ENCODE measurements at places on chromosomes 6 and 20.

GRCh38 chr6:2213086-2213485 lies 32.3 kb downstream of the GMDS start:
- DNase-seq: no peak

DNA sequence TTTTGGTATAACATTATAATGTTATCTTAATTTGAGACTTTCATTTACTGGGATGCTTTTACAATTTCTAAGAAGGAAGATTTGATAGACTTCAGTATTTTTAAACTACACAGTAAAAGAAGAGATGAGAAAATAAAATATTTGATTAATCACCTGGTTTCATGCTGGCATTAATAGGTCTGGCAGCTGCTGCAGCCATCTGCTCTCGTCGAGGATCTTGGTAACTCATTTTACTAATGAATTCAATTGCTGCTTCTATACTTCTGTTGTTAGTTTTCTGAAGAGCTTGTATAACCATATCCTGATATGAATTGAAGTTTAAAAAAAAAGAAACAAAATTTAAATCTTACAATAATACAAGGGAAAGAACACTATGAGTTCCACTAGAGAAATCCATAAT lies 23.0 kb downstream of the LATS1 start:
- DNase-seq: no peak

GRCh38 chr6:97687916-97688315 lies 404.9 kb upstream of the MMS22L start:
- no peak for DNase-seq

DNA sequence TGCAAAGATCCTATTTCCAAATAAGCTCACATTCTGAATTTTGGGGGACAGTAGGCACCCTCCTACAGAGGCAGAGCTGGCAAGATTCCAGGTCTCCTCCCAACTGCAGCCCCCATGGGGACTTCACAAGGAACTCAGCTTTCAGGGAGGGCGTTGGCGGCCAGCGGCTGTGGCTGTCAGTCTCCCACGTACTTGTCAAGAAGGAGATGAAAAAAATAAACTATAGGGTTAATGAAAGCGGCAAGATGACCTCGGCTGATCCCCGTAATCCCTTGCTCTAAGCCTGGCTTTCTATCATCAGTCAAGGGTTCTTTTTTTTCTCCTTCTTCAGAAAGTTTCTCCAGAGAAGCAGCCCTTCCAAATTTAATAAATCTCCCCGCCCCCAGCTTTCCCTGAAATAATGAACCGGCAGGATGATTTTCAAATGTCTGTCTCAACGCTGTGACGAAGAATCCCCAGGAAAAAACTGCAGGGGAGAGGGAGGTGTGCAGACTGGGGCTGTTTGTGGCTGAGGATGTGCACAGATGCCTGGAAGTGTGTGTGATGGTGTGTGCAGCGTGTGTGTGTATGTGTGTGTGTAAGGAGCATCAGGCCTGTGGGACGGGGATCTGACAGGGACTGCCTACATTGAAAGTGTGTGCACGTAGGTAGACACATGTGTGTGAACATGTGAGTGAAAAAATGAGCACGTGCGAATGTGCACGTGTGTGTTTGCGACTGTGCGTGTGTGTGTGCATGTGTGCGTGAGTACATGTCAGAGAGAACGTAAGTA lies 78.7 kb downstream of the SLC2A10 start:
- no peak for DNase-seq

GRCh38 chr20:8795404-8795803 lies 273.5 kb upstream of the PLCB4 start:
- no peak for DNase-seq

- DNase-seq: no peak
These were observed 115.1 kb upstream of the LAMP5 start for GRCh38 chr20:9399322-9399721.

- DNase-seq: no peak
These were observed 12.8 kb downstream of the TPD52L2 start for GRCh38 chr20:63877755-63878470.

- no peak for DNase-seq
These were observed 622.8 kb upstream of the EPHA7 start for GRCh38 chr6:94041945-94042709.

GRCh38 chr20:51221103-51221502 lies 198.2 kb upstream of the KCNG1 start:
- DNase-seq: no peak

- DNase-seq: no peak
These were observed 986.2 kb upstream of the CITED2 start for GRCh38 chr6:140360651-140361050.

GRCh38 chr6:105819745-105820144 lies 266.4 kb upstream of the PRDM1 start:
- DNase-seq: no peak

DNA sequence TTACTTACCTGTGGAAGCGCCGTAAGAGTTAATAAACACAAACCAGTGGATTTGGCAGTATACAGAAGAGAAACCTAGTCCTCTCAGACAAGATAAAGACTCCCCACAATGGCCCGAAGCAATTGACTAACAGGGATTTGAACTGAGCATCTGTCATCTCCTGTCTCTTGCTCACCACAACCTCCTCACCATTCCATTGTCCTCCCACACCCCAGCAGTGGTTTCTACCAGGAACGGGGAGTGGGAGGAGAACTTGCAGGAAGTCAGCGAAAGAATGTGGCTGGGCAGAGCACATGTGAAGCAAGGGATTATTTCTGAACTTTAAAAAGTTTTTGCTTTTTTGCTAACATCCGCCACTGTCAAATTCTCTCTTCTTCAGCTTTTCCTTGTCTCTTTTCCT lies 24.6 kb upstream of the TAAR1 start:
- DNase-seq: no peak

- DNase-seq: no peak
These were observed 70.1 kb upstream of the TENT5A start for GRCh38 chr6:81822568-81822967.

- peak; percentile 54 for DNase-seq
These were observed 784 bp downstream of the FKBP5 start for GRCh38 chr6:35687658-35688604.
